ENCODE measurements at places on chromosomes 12 and 14.

GRCh38 chr14:26905229-26905628 lies 307.4 kb upstream of the NOVA1 start:
- no peak for DNase-seq

DNA sequence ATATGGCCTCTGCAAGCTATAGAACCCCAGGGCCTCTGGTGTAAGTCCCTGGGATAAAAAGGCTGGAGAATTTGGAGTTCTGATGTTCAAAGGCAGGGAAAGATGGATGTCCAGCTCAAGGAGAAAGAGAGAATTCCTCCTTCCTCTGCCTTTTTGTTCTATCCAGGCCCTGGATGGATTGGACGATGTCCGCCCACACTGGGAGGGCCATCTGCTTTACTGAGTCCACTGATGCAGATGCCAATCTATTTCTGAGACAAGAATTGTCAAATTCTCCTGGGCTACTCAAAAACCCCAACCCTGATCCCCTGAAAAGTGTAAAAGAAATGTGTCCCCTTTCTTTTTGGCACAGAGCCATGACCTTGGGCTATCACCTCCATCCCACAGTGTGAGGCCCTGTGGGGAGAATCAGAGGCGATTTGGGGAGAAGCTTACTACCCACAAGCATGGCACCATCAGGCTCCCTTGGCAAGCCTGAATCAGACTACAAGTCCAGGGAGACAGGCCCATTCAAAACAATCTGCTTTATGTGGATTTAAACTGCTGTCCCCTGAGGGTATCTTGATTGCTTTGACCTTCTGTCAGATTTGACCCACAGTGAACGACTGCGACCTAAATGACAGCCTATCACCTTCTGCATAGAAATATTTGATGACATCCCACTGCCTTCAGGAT lies 334.0 kb downstream of the NUAK1 start:
- DNase-seq = no peak

DNA sequence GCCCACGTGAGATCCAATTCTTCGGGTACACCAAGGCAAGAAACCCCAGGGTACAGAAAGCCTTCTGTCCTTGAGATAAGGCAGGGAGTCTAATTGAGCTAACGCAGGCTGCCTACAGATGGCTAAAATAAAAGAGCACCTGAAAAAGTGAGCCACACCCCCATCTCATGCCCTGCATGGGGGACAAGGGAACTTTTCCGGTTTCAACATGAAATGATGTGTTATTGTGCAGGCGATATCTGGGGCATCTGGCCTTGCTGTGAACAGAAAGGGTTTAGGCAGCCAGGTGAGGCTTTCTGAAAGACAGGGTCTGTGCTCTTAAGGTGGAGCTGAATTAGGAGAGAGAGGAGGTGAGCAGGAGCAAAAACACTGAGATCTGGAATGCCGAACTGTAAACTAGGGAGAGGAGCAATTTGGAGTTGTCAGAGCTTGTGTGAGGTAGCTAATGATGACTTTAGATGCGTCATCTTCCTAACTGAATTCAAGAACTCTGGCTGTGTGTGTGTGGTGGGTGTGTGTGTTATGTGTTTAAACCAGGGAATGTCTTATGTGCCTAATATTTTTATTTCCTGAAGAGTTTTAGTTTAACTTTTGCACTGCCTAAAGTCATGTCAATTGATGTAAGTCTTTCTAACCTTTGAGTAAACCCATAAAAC lies 20.1 kb upstream of the LDHB start:
- DNase-seq = peak; percentile 40

DNA sequence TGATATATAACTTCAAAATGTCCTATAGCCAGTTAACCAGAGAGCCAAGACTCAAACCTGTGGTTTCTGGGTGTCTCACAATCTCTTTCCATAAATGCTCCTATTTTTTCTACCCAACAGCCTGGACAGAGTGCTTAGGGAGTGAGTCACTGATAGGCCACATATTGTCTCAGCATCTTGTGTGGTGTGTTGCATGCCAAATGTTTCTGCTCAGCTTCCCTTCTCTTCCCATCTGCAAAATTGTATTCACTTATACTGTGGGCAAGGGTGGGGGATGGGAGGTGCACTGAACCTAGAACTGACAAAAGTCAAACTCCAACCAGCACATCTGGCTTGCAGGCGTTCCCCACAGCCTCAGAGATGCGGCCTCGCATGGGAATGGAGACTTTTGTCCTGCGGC lies 123.3 kb downstream of the KCNA5 start:
- DNase-seq = peak; percentile 16
